ENCODE measurements at places on chromosomes 7 and 10.

- DNase-seq: peak; percentile 73
Measured at GRCh38 chr10:21757185-21757901, 223.3 kb downstream of the MLLT10 start.

DNA sequence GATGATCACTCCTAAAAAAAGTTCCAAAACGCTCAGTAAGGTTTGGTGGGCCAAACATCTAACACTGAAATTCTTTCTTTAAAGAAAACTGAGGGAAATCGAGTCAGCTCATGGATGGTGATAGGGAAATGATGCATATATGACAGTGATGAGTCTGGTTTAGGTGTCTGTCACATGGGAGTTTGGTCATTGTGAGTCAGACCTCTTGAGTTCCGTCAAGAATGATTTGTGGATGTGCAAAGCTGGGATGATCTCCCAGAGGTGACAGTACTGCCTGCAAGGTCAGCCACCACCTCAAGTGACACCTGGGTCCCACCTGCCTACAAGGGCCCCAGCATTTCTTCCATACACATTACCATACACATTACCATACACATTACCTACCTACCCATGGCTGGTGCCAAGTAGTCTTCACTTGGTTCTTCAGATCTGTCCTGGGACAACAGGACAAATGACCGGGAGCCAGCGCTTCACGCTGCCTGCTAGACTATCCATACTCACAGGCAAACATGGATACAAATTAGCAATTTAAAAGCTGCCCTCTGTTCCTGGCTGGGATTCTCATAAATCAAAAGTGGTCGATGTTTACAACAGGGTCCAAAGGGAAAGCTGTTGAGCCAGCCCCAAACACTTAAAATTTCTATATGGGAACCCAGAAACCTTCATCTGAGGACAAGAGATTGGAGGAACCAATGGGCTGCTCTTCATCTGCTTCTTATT is 128.4 kb downstream of the ADAM12 start:
- no peak for DNase-seq

DNA sequence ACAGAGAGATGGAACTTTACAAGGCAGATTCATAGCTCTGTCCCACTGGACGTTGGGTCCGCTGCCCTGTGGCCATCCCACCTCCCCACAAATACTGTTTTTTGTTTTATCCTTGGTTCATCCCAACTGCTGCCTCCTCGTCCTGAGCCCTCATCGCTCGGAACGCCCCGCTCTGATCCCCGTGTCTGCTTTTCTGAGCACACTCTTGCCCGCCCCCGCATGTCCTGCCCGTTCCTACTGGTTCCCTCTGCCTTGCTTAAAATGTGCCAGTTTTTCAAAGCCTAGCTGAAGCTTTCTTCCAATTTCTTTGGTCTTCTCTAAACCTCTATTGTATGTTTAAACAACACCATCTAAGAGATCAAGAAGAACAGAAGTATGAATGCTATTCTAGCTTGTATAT is 19.4 kb downstream of the RNF32 start:
- no peak for DNase-seq

GRCh38 chr7:112422842-112423496 is 27.3 kb upstream of the IFRD1 start:
- DNase-seq: peak; percentile 98

DNA sequence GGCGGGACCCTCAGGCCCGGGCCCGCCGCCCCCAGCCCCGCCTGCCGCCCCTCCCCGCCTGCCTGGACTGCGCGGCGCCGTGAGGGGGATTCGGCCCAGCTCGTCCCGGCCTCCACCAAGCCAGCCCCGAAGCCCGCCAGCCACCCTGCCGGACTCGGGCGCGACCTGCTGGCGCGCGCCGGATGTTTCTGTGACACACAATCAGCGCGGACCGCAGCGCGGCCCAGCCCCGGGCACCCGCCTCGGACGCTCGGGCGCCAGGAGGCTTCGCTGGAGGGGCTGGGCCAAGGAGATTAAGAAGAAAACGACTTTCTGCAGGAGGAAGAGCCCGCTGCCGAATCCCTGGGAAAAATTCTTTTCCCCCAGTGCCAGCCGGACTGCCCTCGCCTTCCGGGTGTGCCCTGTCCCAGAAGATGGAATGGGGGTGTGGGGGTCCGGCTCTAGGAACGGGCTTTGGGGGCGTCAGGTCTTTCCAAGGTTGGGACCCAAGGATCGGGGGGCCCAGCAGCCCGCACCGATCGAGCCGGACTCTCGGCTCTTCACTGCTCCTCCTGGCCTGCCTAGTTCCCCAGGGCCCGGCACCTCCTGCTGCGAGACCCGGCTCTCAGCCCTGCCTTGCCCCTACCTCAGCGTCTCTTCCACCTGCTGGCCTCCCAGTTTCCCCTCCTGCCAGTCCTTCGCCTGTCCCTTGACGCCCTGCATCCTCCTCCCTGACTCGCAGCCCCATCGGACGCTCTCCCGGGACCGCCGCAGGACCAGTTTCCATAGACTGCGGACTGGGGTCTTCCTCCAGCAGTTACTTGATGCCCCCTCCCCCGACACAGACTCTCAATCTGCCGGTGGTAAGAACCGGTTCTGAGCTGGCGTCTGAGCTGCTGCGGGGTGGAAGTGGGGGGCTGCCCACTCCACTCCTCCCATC is 82.7 kb downstream of the PAX2 start:
- DNase-seq: peak; percentile 86

DNA sequence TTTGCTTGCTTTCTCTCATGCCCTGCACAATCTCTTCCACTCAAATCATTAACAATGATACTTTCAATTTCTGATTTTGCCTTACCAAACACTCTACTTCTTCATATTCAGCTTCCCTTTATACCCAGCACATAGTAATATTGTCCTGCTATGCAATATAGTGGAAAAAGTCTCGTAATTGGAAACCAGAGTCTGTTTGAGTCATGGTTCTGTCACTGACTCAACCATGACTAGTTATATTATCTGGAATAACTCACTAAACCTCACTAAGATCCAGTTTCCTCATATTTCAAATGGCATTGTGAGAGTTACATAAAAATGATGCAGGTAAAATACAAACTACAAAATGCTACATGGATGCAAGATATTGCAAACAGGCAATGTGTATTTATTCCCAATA is 98.5 kb upstream of the LRRTM3 start:
- DNase-seq: no peak

GRCh38 chr7:82017334-82017943 is 247.6 kb upstream of the HGF start:
- no peak for DNase-seq

- no peak for DNase-seq
Measured at GRCh38 chr7:3393862-3394261, 92.8 kb downstream of the SDK1 start.

DNA sequence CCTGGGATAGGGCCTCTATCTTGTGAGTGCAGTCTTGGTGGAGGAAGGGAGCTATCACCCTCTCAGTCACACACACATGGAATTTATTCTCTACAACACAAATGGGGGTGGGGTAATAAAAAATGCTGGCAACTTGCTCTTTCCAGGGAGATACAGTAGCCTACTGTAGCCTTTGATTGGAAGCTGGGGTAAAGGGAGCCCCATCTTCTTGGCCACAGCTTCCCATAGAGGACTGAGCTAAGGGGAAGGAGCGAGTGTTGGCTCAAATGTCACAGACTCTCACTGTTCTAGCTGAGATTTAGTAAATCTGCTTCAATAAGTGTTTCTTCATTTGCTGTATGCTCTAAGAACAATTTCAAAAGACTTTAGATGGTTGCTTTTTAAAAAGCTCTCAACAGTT is 222.2 kb upstream of the CXCL12 start:
- no peak for DNase-seq

GRCh38 chr10:43922335-43923280 is 273.9 kb upstream of the ZNF32 start:
- peak; percentile 24 for DNase-seq

DNA sequence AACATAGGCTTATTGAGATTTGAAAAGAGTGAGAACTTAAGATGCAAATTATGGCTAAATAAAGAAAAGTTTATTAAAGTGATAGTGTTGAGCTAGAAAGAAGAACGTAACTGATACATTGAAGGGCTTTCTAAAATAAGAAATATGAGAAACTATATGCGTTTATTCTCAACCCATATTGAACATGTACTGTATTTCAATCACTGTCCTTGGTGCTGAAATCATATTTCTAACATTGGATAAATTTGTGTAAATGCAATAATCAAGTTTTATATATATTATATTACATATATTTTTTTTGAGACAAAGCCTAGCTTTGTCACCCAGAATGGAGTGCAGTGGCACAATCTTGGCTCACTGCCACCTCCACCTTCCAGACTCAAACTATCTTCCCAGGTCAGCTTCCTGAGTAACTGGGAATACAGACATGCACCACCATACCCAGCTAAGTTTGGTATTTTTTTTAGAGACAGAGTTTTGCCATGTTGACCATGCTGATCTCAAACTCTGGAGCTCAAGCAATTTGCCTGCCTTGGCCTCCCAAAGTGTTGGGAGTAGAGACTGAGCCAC is 1065.8 kb downstream of the REEP3 start:
- DNase-seq: no peak

DNA sequence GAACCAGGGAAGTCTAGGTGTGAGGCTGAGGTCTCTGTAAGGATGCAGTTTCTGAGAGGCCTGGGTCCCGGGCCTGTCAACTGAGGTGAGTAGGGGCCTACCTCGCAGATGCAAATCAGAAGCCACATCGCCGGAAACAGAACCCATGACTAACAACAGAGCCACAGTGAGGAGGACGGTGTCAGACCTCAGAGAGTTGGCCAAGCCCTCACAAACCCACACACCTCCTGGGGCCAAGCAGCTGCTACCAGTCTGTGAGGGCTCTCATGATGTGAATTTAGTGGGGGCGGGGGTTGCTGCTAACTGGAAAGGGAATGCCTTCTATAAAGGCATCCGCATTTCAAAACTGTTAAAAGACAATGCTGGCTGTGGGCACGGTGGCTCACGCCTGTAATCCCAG is 103.0 kb downstream of the COBL start:
- no peak for DNase-seq

DNA sequence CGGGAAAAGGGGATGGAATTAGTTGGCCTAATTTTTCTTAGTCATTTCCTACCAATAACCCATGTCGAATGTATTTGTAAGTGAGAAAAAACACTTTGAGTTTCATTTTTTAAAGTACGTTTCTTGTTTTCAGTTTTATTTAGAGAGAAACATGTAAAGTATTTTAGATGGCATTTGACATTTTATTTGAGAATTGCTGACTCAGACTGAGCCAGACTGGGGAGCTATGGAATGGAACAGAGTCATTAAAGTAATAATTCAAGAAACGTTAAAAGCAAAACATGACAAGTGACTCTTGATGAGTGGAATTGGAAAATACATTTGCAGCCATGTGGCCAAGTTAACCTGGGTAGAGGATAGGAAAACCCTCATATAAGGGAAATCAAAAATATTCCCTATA is 286.1 kb upstream of the NPSR1 start:
- no peak for DNase-seq

GRCh38 chr7:25392588-25393338 is 164.5 kb upstream of the NPVF start:
- peak; percentile 62 for DNase-seq

- peak; percentile 67 for DNase-seq
Measured at GRCh38 chr7:139431010-139431409, 52.5 kb downstream of the KLRG2 start.

DNA sequence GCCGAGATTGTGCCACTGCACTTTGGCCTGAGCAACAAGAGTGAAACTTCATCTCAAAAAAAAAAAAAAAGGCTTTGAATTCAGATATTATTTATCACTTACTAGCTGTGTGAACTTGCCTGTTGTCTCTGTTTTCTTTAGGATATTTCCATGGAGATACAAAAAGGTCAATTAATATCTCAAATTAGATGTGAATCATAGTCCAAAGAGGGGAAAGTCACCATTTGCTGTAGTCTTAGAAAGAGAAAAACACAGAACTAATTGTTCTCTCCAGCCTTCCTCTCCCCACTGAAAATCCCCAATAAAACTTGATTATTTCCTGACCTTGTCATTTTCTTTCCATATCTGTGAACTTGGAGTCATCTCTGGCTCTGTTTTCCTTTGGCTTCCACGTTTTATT is 21.2 kb downstream of the HEPACAM2 start:
- DNase-seq: no peak

- DNase-seq: no peak
Measured at GRCh38 chr7:12350971-12351370, 52.7 kb downstream of the VWDE start.

DNA sequence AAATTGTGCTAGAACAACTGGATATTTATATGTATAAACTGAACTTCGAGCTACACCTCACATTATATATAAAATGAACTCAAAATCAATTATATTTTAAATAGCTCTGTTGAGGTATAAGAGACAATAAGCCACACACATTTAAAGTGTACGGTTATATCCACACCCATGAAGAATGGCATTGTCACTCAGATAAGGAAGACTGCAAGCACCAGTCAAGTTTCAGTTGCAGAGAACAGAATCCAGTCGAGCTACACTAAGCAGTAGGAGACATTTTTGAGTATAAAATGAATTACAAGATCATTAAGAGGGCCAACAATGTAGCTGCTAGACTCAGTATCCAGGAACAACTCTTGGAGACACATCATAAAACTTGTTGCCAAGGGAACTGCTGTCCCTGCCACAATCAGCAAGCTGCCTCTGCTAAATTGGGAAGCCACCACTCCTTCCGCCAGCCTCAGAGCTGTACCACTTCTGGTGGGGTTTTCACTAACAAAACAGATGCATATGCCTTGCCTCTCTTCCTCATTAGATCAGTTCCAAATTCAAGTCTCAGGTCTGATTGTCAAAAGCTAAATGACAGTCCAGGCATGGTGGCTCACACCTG is 19.6 kb upstream of the GPNMB start:
- no peak for DNase-seq

GRCh38 chr10:57015595-57016318 is 654.7 kb upstream of the ZWINT start:
- no peak for DNase-seq

DNA sequence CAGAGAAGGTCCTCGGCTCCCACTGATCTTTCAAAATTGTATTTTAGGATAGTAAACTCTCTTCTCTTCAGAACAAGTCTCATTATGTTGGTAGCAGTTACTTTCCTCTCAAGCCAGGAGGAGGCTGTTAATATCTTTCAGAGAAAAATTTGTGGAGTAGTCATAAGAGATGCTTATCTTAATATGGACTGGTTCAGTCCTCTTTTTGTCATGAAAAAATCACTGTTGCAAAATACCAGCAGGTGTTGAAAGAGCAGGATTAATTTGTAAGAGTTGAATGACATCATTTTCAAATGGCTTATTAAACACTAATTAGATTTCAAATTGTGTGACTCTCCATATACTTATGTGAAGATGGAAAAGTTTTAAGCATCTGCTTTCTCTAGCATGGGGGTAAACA is 662.5 kb downstream of the POM121L12 start:
- no peak for DNase-seq

- DNase-seq: no peak
Measured at GRCh38 chr10:3900391-3900790, 115.4 kb upstream of the KLF6 start.

GRCh38 chr7:100148225-100148558 is 526 bp upstream of the LAMTOR4 start:
- no peak for DNase-seq

GRCh38 chr10:27695706-27696105 is 49.9 kb downstream of the MKX start:
- no peak for DNase-seq

- peak; percentile 91 for DNase-seq
Measured at GRCh38 chr7:114901771-114902170, 20.1 kb upstream of the MDFIC start.

Measured in islet precursor cell (in vitro differentiated cells).